ENCODE measurements at places on chromosomes 2 and 18.
A peak's percentile ranks its signal among the peaks of the same experiment; 100 is the strongest.

DNA sequence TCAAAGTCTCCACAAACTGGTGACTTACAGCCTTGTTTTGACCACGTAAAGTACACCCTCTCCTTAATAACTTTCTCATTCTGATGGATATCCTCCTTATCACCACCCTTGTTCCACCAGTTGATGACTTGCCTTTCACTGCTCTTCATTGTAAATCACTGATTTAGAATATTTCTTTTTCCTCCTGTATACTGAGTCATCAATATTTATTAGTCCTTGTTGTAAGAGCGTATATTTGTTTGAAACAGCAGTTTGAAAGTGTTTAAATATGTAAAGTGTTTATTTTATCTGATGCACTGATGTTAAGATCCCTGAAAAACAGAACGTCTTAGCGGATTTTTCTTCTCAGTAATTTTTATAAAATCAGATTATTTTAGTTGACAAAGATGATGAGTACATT is 34.2 kb upstream of the DYSF start:
- DNase-seq = no peak

GRCh38 chr2:25340181-25340921 is 1.4 kb downstream of the DNMT3A start:
- DNase-seq = no peak

GRCh38 chr2:140186313-140186712 is 1406.1 kb upstream of the NXPH2 start:
- no peak for DNase-seq

DNA sequence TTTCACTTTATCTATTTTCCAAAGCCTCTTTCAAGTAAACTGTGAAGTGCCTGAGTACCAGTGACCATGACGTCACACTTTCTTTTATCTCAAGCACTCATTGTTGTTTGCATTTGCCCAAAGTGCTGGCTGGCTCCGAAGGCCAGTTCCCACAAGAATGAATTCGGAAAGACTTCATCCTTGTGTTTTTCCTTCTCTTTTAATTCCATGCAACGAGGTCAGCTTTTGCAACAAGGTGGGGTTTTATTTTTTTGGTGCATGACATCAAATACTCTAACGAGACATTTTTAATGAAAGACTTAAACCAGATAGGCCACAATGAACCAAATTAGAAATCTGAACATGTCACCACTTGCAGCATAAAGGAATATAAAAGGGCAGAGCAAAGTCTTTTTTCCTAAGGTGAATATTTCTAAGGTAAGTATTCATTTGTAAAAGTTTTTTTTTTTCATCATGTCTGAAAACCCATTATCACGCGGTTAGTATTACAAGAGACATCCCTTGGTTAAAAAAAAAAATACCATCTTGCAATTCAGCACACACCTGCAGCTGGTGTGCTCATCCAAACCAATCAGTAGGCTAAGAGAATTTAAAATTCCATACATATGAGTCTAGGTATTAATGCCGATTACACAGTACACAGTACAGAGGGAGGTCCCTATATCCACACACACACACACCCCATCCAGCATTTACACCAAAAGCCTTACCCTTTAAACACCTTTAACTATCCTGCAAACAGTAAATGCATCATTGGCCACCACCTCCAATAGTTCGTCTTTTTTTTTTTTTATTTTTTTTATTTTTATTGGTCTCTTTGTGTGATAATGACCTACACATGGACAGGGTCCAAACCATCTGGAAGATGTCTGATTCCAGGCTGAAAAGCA is 2.3 kb downstream of the ARL4C start:
- no peak for DNase-seq

GRCh38 chr18:77250501-77250925 is 865 bp downstream of the GALR1 start:
- DNase-seq = no peak

GRCh38 chr2:21916934-21917522 is 793.3 kb downstream of the TDRD15 start:
- no peak for DNase-seq

DNA sequence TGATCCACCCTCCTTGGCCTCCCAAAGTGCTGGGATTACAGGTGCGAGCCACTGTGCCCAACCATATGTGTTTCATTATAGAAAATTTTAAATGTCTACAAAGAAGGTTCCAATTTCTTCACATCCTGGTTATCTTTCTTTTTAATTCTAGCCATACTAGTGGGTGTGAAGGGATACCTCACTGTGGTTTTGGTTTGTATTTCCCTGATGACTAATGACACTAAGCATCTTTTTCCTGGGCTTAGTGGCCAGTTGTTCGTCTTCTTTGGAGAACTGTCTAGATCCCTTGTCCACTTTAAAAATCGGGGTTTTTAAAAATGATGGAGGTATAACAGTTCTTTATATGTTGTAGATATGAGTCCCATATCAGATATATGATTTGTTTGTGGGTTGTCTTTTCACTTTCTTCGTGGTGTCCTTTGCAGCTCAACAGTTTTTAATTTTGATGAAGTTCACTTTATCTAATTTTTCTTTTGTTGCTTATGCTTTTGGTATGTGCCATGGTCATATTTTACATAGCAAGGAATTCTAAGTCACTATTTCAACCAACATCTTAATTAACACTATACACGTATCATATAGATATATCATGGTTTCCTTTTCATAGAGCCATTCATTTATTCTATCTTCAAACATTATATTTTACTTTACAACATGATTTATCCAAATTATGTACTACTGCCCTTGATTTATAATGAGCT is 135.0 kb upstream of the RIOK3 start:
- no peak for DNase-seq

- peak; percentile 13 for DNase-seq
These were observed 49.9 kb downstream of the SOX11 start for GRCh38 chr2:5742126-5742525.

Data from LNCaP clone FGC (cell line).